ENCODE measurements at places on chromosomes 5 and 9.

GRCh38 chr9:83220730-83221129 lies 157.8 kb upstream of the RASEF start:
- DNase-seq: peak; percentile 84

GRCh38 chr9:95074632-95075031 lies 242.9 kb downstream of the FANCC start:
- no peak for DNase-seq

DNA sequence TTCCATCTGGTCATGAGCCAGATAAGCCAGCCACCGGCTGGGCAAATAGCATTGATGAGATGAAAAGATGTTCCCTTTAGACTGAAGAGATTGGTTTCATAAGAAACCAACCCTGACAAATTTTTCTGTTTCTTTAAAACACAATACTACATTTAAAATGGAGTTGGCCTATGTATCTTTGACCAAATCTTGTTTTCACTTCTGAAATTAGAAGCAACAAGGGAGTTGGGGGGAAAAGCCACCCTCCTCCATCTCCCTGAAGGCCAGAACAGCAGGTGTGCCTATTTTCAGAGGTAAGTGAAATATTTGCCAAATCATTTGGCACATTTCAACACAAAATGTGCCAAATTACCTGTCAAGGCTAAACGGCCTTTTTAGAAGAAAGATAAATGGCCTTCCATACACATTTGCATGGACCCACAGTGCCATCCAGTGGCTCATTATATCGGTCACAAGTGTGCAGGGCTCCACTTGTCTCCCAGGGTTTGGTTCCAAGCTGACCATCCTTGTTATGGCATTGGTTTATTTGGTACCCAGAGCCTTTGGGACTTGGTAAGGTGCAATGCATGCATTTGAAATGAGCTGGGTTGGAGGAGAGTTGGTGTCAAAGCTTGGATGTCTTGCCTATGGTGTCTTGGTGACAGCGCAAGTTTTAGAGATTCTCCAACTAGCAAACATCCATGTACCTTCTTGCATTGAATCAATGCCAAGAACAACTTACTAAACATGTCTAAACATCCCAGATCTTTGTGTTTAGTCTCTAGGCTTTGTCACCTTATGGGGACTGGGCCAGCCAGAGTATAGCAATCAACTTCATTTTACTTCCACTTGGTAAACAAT lies 372.0 kb upstream of the KIF2A start:
- peak; percentile 49 for DNase-seq

- no peak for DNase-seq
Observed at GRCh38 chr9:5708414-5708813, 79.5 kb downstream of the RIC1 start.

- no peak for DNase-seq
Observed at GRCh38 chr9:6184749-6185645, 30.6 kb upstream of the IL33 start.

GRCh38 chr9:137753192-137753765 lies 124.3 kb upstream of the CACNA1B start:
- no peak for DNase-seq

GRCh38 chr5:108148715-108149139 lies 233.2 kb downstream of the FBXL17 start:
- peak; percentile 20 for DNase-seq

DNA sequence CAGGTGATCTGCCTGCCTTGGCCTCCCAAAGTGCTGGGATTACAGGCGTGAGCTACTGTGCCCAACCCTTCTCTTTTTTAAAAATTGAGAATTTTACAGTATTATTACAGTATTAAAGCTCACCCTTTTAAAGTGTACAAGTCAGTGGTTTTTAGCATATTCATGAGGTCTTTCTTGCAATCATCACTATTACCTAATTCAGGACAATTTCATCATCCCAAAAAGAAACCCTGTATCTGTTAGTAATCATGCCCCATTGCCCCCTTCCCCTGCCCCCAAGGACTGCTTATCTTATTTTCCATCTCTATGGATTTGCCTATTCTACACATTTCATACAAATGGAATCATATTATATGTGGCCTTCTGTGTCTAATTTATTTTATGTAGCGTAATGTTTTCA lies 22.6 kb upstream of the MEGF9 start:
- no peak for DNase-seq

- DNase-seq: no peak
Observed at GRCh38 chr5:89065919-89066318, 182.9 kb upstream of the MEF2C start.

GRCh38 chr9:92422611-92423338 lies 1.5 kb downstream of the OMD start:
- no peak for DNase-seq

GRCh38 chr9:86907346-86907745 lies 40.0 kb downstream of the GAS1 start:
- DNase-seq: no peak

GRCh38 chr5:111942661-111943401 lies 185.8 kb upstream of the NREP start:
- DNase-seq: peak; percentile 25

GRCh38 chr9:125700791-125701190 lies 6.2 kb downstream of the MAPKAP1 start:
- peak; percentile 31 for DNase-seq

- DNase-seq: peak; percentile 79
Observed at GRCh38 chr9:72557549-72557948, 36.1 kb downstream of the TMC1 start.
